NCI-H2227 treated with DMSO at 0.1 percent for 48 hours (cell line): ENCODE measurements at places on chromosomes 4 and X.

GRCh38 chrX:17464194-17464593, 89.2 kb downstream of the NHS start:
- no peak for DNase-seq

- no peak for DNase-seq
These were observed 397.0 kb downstream of the GPAT3 start for GRCh38 chr4:83932750-83933391.

GRCh38 chr4:19807505-19807904, 444.2 kb upstream of the SLIT2 start:
- DNase-seq = no peak

DNA sequence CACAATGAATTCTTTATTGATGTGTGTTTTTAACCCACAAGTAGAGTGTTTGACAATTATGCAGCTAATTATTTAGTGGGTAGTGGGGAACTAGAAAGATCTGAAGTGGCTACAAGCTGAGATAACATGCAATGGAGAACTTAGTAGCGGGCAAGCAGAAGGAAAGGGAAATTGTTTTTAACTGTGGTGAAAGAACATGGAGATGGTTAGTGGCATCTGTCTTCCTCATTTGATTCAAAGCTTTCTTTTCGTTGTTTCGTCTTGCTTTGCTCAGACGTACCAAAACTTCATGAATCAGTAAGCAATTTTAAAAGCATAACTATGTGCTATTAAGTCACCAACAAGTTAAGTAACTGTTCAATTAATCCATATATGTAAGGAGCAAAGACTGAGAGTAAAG, 169.9 kb downstream of the BANK1 start:
- DNase-seq = no peak

DNA sequence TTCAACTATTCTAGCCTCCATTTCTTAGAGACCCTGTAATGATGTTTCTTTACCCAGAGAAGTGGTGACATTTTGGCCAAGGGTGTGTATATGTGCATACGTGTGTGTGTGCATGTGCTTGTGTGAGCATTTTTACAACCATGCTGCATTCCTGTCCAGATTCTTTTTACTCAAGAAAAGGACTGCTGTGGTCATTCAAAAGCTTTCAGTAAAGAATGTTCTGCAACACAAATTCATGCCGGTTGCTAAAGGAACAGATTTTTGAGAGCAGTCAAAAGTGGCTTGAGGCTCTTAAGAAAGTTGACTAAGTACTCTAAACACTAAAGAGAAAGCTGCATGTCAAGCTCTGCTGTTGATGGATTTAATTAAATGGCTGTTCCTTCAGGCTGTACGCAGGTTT, 65.0 kb upstream of the FMR1 start:
- no peak for DNase-seq

GRCh38 chrX:33726281-33727160, 405.6 kb downstream of the FAM47A start:
- no peak for DNase-seq

- no peak for DNase-seq
These were observed 157.6 kb downstream of the ZNF518B start for GRCh38 chr4:10299601-10300000.

- no peak for DNase-seq
These were observed 257.2 kb downstream of the FBXW7 start for GRCh38 chr4:152278505-152279233.

- DNase-seq = no peak
These were observed 214.8 kb downstream of the CRLF2 start for GRCh38 chrX:997631-998137.

GRCh38 chr4:168319486-168320019, 1.0 kb upstream of the DDX60 start:
- DNase-seq = no peak

DNA sequence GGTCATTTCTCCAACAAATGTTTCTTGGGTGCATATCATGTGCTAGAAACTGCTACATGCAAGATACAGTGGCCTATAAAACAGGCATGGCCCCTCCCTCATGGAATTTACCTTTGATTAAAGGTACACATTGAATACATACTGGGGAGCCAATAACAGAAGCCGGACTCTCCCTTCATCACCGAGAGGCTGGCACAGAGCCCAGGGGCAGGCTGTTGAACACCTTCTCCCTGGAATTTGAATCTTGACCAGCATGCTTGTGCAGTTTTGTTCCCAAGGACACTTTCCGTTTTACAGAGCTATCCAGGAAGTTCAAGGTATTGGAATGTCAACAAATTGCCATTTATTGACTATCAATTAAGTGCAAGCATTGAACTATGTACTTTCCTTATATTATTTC, 33.2 kb downstream of the PPARGC1A start:
- no peak for DNase-seq

GRCh38 chr4:55125087-55125721, at the start of gene KDR:
Gene KDR (minus strand): TSS chr4:55125595. CDS start chr4:55125293, 302 bp downstream.
- no peak for DNase-seq

- no peak for DNase-seq
These were observed 527.2 kb upstream of the EPHA5 start for GRCh38 chr4:66197451-66197850.

- DNase-seq = no peak
These were observed 19.1 kb downstream of the BCOR start for GRCh38 chrX:40078489-40079227.

DNA sequence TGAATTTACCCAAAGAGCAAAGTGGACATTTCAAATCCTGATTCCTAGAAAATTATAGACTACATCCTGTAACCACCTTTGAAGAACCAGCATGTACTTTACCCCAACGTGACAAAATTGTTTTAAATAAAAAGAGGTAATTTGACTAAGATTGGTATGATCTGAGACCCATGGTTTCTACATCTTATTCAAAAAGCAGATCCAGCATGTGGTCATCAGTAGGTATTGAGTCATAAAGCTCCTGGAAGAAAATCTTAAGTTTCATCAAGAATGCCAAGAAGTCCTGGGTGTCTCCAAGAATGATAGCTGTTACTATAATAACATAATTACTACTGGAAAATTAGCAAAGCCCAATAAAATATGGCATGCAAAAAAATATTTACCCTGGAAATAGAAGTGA, 61.8 kb downstream of the NFKB1 start:
- no peak for DNase-seq
